ENCODE measurements at places on chromosomes 13 and 19.
A peak's percentile ranks its signal among the peaks of the same experiment; 100 is the strongest.

GRCh38 chr19:29908963-29909944 lies 32.8 kb upstream of the URI1 start:
- no peak for DNase-seq

DNA sequence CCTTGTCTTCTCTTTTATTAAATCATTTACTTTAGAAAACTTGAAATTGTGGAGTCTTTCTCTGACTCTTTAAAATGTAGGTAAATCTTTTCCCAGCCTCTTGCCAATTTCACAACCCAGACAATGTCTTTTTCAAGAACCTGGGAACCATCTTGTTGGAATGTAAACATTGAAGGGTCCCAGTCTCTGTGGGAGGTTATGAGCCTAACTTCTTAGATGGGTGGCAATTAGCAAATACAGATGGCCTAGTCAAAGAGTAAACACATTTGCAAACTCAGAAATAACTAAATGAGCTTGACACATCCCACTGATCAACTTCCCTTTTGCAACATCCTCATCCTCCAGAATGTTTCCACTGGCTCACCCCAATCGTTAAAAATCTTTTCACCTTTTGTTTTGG lies 721.0 kb downstream of the PCDH9 start:
- DNase-seq: no peak

GRCh38 chr13:92122186-92122853 lies 723.9 kb downstream of the GPC5 start:
- no peak for DNase-seq

DNA sequence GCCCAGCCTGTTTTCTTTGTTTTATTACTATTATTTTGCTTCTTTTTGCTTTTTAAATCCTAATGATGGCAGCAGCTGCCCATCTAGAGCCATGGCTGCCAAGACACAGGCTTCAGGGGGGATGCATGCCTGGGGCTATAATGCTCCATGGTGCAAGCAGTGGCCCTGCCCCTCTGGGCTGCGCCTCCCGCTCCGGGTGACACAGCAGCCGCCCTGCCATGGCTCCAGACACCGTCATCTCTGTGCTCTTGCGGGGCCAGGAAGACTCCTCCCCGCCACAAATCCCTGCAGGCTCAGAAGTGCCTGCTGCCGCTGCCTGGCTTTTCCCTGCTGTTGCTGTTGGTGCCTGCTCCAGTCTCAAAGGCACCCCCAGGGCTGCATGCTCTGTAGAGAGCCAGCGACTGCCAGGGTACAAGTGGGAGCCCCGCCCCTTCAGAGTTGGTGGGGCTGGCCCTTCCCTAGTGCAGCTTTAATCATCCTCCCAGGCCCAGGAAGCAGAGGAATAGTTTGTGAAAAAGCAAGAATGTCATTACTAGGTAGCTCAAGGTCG lies 581.5 kb downstream of the FGF9 start:
- DNase-seq: no peak

DNA sequence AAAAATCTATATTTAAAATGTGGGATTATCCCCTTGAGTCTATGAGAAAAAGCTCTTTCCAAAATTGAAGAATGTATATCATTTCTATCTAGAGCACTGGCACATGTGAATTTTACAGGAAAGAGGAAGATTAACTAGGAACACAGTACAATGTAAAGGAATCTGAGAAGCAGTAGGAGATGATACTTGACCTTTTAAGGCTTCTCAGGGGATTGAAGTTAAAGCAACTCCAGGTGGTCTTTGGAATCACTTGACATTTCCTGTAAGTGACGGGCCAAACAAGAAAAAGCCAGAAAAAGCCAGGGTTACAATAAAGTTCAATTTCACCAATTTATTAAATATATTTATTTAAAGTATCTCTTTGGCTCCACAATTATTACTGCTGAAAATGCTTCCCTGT lies 1373.9 kb downstream of the OLFM4 start:
- no peak for DNase-seq

DNA sequence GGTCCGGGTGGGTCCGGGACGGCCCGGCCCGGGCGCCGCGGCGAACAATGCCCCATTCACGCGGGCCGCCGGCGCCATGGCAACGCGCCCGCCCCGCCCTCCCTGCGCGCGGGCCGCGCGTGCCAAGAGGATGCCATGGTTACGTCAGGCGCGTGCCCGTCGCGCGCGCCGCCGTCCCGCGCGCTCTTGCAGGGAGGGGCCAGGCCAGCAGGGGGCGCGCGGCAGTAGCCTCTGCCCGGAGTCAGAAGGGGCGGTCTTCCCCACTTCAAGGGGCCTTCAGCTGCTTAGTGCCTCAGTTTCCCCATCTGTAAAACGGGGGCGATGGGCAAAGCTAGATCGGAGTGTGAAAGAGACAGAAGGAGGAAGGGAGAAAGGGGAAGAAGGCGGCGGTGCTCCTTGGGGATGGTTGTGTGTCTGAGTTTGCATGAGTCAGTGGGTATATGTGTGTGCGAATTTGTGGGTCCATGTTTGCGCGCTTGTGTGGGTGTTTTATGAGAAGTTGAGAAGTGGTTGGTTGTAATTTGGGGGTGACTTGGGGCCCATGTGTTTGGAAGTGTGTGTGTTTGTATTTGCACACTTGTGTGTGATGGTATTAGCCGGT lies 11.6 kb upstream of the NFIX start:
- DNase-seq: peak; percentile 95

GRCh38 chr13:33536601-33537000 lies 251.0 kb upstream of the STARD13 start:
- DNase-seq: no peak

DNA sequence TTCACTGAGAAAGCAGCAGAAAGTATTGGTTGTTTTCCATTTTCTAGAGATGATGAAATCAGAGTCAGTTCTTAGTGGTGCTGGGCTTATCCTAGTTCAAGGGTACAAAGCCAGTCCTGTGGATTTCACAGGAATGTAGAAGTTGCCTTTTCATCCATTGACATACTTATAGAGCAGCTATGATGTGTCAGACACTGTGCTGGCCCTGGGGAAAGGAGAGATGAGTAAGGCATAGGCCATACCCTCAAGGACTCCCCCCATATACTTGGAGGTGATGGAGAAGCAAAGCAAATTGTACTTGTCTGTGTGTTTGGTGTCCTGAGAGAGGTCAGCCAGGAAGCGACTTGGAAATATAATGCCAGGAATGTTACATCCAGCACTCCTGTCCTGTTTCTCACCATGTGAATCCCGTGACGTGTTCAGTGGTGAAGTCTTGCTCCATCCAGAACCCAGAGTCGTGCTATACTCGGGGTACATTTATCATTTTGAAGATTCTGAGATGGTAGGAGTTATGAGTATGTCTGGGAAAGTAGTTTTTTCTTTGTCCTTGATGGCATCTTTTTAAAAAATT lies 22.6 kb downstream of the ERCC5 start:
- no peak for DNase-seq

DNA sequence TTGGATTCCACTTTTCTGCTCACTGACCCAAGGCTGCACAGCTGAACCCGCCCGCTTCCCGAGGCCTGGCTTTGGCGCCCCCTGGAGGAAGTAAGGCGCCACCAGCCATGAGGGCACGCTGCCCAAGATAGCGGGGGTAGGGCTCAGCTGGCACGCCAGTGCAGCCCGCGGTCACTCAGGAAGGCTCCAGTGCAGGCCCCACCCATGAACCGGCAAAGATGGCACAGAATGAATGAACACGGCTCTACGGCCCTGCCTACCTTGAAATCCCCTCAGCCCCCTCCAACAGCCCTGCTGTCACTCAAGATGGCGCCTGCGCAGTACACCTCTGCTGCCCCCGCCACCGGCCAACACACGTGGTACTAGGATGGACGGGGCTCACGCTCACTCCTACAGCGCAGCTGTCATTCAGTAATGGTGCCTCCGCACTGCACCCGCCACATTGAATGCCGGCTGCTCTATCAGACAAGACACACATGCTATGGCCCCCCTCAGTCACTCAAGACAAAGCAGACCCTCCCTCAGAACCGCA lies 3.0 kb downstream of the PEG3 start:
- DNase-seq: no peak

- DNase-seq: no peak
These were observed 1394.8 kb upstream of the SLC10A2 start for GRCh38 chr13:104461049-104461448.

DNA sequence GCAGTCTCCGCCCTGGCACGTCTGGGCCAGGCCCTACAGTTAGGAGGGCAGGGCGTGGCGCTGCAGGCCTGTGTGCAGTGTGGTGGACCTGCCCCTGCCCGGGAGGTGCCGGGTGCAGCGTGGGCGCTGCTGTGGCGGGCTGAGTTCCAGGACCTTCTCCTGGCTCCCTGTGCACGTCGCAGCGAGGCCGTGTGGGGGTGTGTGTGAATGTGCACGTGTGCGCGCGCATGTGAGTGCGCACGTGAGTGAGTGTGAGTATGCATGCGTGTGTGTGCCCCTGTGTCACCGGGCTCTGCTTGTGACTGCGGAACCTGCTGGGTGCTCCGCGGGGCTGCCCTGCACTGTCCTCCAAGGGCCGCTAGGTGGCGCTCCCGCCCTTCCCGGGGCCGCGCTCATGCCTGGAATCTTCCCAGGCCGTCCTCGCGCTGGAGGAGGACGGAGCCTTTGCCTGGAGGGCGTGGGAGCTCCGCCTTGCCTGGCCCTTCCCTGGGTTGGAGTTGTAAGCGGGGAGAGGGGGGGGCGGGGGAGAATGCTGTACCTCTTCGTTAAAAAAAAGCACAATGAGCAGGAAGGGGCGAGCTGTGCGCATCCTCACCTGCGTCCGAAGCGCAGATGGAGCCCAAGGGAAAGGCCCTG lies 79.3 kb downstream of the KDM4B start:
- DNase-seq: peak; percentile 88

DNA sequence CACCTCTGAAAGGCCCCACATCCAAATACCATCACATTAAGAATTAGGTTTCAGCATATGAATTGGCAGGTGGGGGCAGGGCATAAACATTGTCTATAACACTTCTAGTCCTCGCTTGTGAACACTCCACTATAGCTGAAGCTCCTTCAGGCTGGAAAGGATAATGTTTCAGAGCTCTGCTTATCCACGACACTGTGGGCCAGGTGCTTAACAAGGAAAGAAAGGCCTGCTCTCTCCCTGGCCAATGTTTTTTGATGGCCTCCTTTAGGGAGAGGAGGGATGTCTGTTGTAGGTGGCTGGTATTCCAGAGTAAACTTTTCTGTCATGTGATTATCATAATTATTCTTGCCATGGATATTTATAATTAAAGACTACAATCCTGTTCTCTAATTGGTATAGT lies 86.4 kb downstream of the CCNA1 start:
- DNase-seq: no peak

DNA sequence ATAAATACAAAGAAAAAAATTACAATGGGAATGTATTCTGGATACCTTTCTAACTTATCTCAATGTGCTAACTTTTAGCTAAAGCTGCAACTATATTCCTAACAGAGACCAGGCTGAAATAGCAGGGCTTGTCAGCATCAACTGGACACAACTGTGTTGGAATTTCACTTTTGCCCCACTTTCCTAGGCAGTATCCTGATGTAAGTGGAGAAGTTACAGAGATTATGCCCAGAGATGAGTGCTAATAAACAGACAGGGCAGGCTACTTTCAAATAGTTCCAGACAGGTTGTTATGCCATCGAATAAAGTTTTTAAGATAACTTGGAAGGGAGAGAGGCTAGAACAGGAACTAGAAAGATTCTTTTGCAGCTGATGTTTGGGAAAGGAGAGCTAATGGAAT lies 201.9 kb downstream of the KCTD12 start:
- no peak for DNase-seq
